ENCODE measurements at places on chromosomes 2 and 18.

DNA sequence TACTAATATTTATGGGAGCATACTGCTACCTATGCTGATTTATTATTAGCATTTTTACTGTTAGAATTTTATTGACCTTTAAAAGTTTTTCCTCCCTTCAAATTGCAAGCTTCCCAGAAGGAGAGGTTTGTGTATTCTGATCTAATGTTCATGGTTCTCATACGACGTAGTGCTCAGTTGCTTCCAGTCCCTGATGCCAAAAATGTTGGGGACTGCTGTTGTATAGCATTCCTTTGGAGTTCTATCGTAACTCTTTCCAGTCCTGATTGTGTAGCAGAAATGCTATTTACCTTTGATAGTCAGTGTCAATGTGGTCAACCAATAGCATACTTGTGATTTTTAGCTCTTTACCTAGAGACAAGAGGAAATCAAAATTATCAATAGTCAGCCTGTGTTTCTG is 69.5 kb upstream of the ZSWIM2 start:
- no peak for DNase-seq

DNA sequence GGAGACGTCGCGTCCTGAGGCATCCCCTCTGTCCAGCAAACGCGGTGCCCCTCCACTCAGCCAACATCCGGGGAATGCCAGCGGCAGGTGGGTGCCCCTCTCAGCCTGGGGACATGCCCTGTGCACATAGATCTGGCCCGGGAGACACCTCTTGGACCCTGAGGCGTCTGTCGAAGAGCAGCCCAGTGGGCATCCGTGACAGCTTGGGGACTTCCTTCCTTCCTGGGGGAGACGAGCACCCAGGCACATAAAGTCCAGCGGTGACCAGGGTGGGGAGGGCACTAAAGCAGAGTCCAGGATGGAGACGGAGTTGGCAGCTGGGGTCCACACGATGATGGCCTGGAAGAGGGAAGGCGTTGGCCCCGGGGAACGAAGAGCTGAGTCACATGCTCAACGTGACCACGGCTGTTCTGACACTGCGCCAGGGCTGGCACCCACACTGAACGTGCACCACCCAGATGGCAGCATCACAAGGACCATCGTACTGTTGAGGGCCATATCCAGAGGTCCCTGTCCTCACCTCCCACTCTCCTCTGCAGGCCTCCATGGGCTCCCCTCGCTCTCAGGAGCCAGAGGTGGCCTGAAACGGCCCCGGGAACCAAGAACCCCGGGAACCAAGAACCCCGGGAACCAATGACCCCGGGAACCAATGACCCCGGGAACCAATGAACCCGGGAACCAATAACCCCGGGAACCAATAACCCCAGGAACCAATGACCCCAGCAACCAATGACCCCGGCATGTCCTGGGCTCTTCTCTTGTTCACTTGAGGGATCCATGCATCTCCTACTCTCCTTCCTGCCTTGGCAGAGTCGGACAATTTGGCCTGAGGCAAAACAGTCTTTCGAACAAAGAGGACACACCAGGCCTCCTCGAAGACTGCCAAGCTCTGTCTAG is 22.6 kb downstream of the HDAC4 start:
- no peak for DNase-seq

DNA sequence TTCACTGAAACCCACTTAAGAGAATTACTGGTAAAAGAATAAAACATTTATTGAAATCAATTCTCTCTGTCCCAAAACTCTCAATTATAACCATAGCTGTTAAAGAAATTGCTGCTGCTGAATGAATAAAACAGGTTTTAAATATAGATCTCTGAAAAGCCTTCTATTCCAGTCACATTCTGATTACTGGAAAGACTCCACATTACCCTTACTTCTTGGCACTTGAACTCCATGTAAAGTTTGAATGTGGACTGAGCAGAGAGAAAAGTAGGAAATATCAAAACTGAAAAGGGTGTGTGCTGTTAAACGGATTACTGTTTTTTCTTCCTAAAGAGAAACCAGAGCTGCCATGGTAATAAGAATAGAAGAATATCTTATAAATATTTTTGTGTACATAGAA is 655.3 kb upstream of the SETBP1 start:
- DNase-seq, result no peak

GRCh38 chr18:43605224-43605623 is 327.9 kb upstream of the SYT4 start:
- no peak for DNase-seq
